ENCODE measurements at places on chromosomes 5 and 9.

GRCh38 chr5:123223921-123224320 is 134.9 kb downstream of the PRDM6 start:
- no peak for DNase-seq

DNA sequence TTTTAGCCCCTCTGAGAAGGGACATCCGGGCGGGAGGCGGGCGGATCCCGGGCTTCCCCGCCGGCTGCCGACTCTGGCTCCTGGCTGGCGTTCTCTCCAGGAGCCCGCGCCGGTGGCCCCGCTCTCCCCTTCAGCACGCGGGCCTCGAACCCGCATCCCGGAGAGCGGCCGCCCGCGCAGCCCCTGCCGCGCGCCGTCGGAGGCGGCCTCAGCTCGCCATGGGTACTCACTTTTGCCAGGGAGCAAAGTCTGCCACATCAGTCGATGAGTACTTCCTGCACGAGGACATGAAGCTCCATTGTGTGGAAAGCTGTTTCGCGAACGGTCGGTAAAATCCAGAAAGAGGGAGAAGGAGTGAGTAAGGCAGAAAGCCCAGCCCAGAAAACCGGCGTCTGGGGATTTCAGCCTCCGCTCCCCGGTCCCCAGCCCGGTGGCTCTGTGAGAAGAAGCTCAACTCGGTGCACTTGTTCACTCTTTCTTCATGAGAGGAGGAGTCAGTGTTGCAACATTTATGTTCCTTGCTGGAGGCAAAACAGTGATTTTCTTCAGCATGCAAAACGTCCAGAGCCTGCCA is at the start of gene PRLR:
PRLR (minus strand) TSS at position 450 of the 574 bp plus-strand sequence. CDS start 140,867 bp downstream, outside the sequence.
- no peak for DNase-seq

GRCh38 chr9:98992885-98993569 is 49.3 kb downstream of the COL15A1 start:
- no peak for DNase-seq

DNA sequence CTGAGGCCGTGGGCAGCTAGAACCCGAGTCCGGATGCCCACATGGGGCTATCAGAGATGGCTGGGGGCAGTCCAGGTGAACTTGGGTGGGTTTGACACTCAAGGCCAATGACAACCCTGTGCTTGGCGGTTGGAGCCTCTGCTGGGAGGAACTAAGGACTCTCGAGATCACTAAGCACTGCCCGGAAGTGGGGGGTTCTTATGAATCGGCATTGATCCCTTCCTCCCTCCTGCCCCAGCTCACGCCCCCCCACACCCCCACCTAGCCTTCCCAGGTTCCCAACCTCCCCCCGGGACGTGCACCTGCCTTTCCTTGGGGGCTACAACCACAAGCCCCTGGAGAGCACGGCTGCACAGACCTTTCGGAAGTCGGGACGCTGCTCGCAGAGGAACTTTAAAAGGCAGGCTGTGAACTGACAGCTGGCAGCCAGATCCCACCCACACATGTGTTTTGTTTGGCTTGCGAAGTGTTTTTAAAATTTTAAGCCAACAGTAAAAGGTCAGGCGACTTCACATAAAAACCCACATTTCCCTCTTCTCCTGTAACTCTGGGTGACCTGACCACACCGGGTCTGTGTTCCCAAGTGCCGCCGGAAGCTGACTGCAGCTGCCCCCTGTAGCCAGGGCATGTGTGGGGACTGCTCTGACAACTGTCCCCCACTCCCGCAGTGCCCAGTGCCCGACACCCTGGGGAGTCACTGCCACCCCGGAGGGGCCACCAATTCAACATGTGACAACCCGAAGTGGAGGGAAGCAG is 5.1 kb upstream of the RALGDS start:
- DNase-seq = no peak

GRCh38 chr9:4012441-4012840 is 287.4 kb downstream of the GLIS3 start:
- DNase-seq = no peak

GRCh38 chr5:93359296-93359959 is 221.6 kb downstream of the NR2F1-AS1 start:
- no peak for DNase-seq

GRCh38 chr5:23428705-23429104 is 78.7 kb upstream of the PRDM9 start:
- DNase-seq = no peak

GRCh38 chr5:106028314-106028713 is 1642.4 kb downstream of the EFNA5 start:
- DNase-seq = no peak

DNA sequence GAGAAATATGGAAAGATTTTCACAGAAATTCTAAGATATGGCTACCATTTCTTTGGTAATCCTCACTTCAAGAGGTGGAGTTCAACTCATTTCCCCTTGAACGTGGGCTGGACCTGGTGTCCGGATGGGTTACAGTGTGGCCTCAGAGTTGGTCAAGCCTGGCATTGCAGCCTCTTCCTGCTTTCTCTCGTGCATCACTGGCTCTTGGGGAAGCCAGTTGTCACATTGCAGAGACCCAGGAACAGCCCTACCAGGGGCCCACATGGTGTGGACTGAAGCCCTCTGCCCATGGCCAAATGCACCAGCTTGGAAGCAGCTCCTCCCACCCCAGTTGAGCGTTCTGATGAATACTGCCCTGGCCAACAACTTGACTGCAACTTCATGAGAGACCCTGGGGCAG is 47.7 kb upstream of the FCN1 start:
- DNase-seq = no peak

DNA sequence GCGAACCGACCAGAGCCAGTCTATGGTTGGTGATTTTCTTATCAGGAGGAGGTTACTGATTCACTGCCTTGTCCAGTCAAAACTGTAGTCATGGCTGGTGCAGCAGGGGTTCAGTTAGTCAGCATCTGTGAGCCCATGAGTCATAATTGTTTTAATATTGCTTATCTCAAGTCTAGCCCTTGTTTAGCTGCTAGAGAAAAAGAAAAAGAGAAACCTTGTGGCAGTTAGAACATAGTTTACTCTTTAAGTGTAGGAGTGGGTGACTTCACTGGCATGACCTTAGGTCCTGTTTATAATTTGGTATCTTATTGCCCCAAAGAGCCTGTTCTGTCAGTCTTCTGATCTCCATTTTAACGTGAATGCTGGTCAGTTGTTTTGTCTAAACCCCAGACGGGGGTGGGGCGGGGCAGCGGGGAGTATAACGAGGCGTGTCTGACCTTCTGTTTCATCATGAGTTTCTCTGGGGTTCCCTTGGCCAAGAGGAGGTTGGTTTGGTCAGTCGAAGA is 76.9 kb upstream of the NFIL3 start:
- DNase-seq = no peak

DNA sequence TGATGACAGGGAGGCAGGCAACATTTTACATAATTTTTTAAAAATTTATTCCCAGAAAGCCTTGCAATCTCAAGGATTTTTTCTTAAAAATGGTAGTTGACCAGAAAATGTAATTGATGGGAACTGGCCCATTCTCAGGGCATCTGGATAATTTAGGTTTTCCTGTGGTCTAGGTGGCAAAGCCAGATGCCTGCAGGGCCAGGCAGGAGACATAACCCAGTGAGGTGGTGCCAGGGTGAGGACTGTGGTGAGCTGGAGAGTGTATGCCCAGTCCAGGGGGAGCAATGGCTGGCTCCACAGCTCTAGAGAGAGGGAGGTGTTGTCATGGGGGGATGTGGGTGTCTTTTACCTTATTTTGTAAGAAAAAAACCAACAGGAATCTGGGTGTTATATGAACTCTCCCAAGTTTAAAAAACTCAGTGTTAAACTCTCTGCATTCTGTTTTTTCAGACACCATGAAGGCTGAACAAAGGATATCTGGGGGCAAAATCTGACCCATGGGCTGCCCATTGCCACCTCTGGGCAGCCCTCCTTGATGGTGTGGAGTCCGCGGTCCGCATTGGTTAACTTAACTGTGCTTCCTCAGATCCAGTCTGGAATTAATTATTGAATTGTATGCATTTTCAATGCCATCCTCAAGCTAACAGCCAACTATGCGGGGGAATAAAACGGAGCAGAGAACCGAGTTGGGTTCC is 43.9 kb downstream of the BOD1 start:
- no peak for DNase-seq

DNA sequence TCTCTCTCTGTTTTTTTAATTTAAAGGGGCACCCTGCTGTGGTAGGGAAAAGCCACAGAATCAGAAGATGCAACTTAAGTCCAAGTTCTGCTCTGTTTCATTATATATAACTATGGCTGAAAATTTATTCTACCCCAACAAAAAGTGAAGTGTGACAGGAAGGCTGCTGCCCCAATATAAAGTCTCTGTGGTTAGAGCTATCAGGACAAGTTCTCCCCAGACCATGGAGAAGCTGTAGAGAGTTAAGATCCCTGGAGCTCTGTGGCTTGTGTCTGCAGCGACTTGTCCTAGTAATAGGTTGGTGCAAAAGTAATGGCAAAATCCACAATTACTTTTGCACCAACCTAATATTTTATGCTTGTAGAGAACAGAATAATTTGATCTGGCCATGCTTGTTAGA is 250.9 kb downstream of the PSAT1 start:
- DNase-seq = no peak

- DNase-seq = no peak
Observed at GRCh38 chr9:5452286-5452609, 1.9 kb downstream of the CD274 start.

DNA sequence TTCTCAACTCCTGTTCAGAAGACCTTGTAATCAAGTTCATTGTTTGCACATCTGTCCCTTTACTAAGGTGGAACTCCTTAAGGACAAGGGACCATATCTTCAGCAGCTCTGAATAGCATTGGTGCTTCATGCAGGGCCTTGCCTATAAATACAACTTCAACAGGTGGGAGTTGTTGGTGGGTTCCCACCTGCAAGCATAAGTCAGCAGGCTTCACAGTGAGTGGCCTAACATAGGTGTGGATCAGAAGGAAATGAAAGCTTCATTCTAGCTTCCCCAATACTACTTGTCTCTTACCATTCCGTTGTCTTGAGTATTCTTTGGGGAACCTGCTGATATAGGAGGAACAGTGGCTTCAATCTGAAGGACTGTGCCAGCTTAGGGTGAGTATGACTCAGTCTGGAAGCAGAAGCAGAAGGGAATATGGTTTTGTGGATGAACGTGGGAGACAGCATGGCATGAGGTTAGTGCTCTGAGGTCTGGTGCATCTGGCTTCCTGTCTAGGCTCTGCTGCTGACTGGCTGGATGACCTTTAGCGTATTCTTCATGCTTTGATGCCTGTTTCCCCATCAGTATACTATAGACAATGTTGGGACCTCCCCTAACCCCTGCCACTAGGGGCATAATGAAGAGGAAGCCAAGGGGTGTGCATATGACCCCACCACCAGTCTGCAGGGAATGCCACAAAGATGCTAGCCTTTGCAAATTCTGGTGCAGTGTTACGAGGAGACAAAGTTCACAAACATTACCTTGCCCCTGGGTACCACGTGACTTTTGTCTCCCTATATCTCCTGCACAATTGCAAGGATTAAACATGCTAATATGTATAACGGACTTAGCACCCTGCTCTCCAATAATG is 192.3 kb downstream of the PALM2AKAP2 start:
- no peak for DNase-seq
